NCI-H2107 (cell line): ENCODE measurements at places on chromosomes 1 and 21.
A peak's percentile ranks its signal among the peaks of the same experiment; 100 is the strongest.

DNA sequence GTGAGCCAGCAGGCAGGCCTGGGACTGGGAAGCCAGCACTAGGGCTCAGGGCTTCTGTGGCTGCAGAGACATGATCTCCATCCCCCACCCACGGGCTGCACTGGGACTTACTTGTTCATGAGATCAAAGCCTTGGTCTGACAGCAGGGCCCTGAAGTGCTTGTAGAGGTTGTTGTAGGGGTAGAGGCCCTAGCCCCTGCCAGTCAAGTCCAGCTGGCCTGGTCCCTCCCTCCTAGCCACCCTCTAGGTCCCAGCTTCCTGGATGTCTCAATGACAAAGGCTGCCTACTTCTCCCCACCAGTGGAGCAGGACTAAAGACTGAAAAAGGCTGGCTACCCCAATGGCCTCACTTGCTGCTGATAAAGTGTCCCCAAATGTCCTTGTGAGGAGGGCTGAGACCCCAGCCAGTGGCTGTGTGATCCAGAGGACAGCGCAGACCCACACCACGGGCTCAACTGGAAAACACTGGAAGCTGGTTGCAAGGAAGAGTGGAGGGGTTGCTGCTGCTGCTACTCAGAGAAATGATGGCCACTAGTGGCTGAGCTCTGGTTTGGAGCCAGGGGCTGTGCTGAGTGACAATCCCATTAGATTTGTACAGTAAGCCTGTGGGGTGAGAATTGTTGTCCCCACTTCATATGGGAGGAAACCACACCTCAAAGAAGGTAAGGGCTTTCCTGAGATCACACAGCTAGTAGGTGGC, 1.4 kb downstream of the HTR1D start:
- no peak for DNase-seq

DNA sequence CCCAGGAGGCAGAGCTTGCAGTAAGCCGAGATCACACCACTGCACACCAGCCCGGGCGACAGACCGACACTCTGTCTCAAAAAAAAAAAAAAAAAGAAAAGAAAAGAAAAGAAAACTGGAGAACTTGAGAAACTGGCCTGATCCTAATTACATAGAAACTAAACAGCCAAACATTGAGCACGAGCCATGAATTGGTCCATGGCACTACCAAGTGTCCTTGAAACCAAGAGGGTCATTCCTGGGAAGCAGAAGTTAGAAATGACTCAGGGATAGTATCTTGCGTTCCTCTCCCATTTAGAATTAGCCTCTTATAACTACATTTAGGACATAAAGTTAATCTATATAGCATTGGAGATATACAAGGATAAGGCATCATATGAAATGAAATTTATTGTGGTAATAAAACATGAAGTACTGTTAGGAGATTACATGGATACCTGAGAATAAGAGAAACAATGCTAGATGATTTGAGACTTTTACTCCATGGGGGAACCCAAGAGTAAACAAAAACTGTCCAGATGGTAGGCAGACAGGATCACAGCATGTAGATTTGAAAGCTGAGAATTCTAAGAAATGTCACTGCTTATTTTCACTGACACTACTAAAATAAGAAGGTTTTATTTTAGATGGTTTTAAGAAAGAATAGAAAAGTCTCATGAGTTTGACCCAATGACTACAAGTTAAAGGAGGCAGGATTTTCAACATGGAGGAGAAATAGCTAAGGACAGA, 39.5 kb upstream of the CPLANE2 start:
- DNase-seq = no peak

- no peak for DNase-seq
Measured at GRCh38 chr1:5601516-5601915, 390.7 kb downstream of the NPHP4 start.

GRCh38 chr1:27349784-27350662, 8.2 kb downstream of the SYTL1 start:
- DNase-seq = peak; percentile 26

GRCh38 chr1:220791956-220792355, 5.2 kb downstream of the MTARC1 start:
- DNase-seq = no peak

DNA sequence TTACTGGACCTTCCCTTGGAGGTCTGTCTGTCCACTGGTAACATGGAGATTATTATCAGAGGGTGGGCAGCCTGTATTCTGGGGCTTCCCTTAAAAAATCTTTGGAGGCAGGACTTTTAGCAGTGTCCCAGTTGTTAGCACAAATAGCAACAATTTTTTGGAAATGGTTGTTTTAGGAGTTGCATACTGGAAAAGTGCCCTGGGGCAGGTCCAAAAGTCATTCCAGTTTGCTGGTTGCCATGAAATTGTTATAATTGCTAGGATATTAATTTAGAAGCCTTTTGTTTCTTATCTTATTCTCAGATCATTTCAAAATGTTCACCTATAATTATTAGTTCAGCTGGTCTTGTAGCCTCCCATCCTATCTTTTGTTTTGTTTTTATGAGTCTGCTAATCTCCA, 71.0 kb downstream of the PTGS2 start:
- DNase-seq = no peak

DNA sequence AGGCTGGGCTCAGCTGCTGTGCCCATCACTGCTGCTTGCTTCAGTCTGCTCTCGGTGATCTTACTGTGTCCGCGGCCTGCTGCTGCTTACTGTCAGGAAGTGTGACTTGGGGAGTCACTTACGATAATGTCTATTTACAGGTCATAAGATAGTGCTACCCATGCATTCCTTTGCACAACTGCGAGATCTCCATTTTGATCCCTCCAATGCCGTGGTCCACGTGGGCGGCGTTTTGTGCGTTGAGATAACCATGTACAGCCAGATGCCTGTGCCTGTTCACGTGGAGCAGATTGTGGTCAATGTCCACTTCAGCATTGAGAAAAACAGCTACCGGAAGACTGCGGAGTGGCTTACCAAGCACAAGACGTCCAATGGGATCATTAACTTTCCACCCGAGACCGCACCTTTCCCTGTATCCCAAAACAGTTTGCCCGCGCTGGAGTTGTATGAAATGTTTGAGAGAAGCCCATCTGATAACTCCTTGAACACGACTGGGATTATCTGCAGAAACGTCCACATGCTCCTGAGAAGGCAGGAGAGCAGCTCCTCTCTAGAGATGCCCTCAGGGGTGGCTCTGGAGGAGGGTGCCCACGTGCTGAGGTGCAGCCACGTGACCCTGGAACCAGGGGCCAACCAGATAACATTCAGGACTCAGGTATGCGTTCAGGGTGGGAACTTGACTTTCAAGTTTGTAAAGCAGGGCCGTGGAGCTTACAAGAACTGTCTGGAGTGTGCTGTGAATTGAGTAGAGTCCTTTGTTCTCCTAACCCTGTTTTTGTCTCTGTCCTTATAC, 24.4 kb upstream of the PWP2 start:
- no peak for DNase-seq

DNA sequence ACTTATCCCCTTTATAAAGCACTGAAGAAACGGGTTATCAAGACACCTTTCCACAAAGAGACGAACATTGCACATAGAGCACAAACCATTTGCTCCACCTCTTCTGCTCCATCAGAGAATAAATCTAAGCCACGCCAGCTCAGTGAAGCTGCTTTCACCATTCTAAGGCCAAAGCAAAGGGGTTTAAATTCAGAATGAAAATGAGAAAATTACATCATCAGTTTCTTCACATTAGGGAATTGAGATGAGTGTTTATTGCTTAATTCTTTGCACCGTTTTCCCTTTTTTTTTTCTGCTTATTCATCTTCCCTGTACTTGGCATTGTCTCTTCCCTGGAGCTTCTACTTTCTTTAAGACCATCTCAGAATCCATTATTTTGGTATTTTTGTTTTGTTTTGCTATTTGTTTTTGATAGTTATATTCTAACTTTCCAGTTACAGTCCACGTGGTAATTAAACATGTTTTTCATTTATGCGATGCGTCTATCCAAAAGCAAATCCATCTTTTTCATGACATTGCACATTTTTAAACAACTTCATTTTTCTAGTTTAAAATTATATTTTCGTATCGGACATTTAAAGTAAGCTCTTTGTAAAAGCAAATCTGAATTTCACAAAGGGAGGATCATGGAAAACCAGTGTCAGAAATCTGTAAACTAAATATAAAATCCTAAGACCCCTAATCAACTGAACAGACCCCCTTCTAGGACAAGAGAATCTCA, 1.9 kb upstream of the OR2T34 start:
- DNase-seq = no peak

- no peak for DNase-seq
Measured at GRCh38 chr21:36769051-36769839, 70.3 kb downstream of the SIM2 start.

GRCh38 chr1:60108196-60108595, 34.6 kb upstream of the C1orf87 start:
- DNase-seq = no peak

- DNase-seq = no peak
Measured at GRCh38 chr1:84574936-84575335, 696 bp upstream of the CTBS start.

- DNase-seq = no peak
Measured at GRCh38 chr1:5304702-5305101, 650.3 kb downstream of the AJAP1 start.

GRCh38 chr21:14763695-14764064, 217.6 kb upstream of the SAMSN1 start:
- DNase-seq = no peak

DNA sequence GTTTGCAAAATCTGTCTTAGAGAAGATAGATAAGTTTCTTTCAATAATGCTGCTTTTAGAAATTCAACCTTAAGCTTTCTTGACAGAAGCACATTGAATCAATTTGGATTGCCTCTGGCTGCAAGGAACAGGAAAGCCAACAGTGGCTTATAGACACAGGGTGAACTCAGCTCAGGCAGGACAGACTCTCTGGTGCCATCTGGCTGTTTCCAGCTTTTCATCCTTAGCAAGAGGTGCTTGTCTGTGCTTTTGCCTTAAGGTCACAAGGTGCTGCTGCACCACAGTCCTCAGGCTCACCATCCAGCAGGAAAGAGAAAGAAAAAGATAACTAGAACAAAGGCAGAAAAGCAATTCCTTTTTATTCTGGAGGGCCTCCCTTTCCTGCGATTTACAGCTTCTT, 93.7 kb upstream of the ETS2 start:
- DNase-seq = no peak

DNA sequence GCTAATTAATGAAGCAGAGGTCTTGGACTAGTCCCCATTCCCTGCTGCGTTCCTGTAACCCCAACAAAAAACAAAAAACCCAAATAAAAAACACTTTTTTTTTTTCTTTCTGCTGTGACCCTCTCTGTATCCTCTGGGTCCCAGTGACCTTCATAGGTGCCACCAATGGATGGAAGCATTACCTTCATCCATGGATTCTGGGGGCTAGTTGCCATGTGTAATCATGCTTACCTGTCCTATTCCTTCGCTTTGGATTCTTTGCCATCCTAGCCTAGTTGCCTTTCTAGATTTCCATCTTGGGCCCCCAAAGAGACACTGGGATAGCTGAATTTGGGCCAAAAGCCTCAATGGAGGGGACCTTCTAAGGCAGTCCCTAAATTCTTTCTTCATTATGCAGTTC, 1208.7 kb downstream of the BRINP3 start:
- peak; percentile 7 for DNase-seq

GRCh38 chr1:94873520-94874351, 53.2 kb downstream of the CNN3 start:
- no peak for DNase-seq

DNA sequence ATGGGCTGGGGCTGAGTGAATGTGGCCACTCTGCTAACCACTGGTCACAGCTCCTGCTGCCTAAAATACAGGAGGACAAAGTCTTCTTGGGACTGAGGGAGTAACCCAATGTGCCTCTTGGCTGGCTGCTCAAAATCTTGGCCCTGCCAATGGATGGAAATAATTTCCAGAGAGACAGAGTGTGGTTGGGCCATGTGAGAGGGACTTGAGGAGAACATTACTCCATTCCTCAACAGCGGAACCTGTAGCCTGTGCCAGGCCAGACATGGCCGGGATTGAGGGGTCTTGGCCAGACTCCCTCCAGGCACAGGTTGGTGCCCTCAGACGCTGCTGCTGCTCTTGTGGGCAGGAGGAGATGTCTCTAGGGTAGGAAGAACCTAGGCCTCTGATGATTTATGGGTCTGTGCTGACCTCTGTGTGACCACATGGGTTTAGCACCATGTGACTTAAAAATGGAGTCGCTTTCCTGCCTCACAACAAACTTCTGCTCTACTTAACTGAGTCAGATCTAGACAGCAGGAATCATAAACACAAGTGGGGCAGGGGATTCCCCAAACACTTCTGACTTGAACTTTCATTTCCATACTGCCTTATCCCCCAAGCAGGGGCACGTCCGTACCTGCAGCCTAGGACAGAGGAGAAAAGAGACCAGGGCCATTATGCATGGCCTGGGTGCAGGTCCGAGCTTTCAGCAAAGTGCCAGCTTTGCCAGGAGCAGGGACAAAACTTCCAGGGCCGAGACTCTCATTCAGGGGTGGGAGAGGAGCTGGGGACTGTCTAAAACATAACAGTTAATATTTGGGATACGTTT, 79.2 kb downstream of the CD34 start:
- DNase-seq = no peak

DNA sequence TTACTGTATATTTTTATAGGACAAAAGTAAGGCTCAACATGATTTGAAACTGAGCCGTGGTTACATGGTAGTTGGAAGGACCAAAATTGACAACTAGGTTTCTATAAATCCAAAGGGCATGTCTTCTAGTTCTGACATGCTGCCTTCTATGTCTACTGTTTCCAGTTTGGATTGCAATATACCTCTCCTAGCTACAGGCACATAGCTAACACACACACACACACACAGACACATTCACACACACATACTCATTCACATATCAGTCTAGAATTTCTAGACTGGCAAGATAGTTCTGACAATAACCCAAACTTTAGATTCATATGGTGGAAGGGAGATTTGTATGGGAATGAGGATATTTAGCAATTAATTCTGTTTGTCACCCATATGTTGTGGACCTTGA, 544.8 kb upstream of the CAMK1G start:
- no peak for DNase-seq

DNA sequence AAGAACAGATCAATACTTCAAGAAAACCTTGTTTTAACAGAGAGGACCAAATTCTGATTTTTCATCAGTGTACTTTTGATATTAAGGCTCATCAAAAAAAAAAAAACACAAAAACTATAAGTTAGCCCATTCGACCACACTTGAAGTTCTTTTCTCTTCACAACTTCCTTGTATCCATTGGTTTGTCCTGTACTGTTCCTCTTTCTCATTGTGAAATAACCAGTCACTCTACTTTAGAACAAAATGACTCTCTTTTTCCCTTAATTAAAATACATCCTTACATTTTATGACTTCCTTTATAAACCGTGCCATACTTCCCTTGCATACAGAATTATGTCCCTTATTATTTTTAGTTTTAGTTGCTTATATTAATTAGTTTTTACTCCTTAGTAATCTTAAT, 8.4 kb downstream of the QSOX1 start:
- no peak for DNase-seq

GRCh38 chr1:30089024-30089430, 634.4 kb downstream of the MATN1 start:
- peak; percentile 89 for DNase-seq
